Right lung (tissue), 10 donors: ENCODE measurements at places on chromosomes 11 and 22.

DNA sequence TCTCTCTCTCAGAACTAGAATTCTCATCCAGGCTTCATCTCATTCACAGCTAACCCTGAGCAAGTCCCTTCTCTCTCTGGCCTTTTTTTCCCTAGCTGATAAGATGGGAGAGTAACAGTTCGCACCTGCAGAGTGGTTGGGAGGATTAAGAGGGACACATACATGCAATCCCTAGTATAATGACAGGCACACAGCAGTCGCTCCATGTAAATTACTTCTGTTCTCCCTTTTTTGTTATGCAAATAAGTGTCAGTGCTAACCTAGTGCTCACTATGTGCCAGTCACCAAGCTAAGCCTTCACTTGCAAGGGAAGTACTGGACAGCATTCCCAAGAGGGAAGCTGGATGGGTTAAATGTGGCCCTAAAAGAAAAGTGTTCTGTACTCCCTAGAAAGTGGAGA is 63.4 kb downstream of the TENM4 start:
- no peak for DNase-seq

DNA sequence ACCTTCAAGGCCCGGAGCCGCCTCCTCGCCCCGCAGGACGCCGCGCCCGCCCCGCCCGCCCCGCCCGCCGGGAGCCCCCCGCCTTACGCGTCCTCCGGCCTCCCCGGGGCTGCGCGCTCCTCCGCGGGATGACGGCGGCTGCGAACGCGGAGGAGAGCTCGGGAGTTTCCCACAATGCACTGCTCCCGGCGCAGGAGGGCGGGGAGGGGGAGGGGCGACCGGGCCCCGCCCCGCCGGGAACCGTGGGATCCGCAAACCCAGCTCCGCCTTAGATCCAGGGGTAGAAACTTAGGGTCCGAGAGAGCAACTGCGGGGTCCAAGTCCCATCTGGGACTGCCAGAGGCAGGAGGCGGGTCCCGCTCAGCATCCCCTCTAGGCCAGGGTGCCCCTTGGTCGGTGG is at the start of gene CEND1:
Gene CEND1 (minus strand): TSS at position 148 of the 400 bp plus-strand sequence. CDS start 1,514 bp downstream, outside the sequence.
- DNase-seq: no peak

DNA sequence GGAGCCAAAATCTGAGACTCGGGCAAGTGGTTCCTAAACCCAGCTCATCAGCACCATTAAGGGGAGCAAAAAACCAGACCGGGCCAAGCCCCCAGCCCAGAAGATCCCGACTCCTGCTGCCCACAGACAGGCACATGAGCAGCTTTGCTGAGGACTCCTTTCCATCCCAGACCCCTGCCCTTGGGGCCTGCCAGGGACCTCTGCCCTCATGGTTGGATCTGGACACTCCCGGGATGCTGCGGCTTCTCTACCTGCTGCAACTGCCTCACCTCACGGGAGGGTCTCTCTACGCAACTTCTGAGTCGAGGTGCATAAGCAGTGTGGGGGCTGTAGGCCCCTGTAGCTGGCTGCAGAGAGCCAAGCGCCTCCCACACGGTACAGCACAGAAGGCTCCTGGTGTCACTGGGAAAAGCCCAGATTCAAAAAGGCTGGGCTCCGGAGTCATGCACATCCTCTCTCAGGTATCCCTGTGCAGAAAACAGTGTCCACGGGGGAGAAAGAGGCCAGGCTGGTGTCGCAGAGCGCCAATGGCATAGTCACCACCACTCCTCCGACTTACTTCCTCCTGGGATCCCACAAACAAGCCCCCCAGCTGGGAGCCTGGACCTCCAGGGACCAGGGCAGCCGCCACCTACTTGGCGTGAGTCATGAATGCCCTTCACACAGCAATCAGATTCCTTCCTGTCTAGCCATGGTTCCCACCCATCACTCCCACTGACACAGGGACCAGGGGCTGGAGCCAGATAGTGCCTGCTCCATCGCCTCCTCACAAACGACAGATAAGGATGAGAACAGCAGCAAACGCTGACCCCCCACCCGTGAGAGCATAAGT is 122.1 kb downstream of the BCR start:
- no peak for DNase-seq

DNA sequence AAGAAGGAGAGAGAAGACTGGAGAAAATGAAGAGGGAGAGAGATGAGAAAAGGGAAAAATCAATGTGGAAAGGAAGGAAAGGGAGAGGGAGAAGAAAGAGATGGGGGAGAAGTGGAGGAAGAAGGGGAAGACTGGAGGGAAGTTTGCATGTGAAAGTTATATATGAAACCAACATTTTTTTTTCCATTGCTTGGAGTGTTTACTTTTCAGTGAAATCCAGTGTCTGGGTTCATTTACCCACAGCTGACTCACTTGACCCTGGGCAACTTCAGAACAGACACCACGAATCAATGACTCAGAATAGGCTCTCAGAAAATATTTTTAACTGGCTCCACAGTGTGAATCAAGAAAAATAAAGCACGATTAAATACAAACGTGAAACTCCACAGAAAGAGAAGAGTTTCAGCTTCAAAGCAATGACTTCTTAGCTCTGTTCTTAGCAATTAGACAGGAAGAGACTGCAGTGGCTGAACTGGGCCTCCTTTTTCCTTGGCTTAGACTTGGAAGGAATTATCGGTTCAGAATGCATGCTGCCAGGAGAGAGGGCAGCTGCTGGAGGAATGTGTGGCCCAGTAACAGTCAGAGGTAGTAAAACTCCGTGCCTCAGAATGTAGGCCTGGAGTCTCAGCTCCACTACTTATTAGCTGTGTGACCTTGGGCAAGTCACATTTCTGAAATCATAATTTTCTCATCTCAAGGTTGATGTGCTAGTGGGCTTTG is 237.5 kb downstream of the MIAT start:
- no peak for DNase-seq

DNA sequence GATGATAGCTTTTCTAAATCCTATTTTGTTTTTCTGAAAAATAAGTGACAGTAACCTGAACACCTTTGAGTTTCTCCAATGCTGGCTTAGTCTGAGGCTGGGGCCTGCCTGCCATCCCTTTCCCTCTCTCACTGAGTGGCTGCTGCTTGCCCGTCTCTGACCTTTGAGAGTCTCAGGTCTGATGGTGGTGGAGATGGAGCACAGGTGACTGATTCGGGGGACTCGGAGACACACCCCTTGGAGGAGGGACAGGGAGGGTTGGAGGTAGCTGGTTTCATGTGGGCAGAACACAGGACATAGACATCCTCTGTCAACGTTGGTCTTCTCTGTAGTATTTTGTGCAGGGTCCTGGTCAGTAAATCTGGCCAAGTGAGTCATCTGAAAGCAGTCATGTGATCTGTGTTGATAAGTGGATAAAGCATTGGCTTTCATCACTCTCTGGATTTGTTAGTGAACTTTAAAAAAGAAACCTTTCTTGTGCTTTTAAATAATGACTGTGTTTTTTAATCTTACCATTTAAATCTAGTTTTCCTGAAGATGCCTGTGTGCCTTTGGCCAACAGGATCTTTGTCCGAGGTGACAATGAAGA is 47.1 kb upstream of the CLDN5 start:
- DNase-seq: no peak

DNA sequence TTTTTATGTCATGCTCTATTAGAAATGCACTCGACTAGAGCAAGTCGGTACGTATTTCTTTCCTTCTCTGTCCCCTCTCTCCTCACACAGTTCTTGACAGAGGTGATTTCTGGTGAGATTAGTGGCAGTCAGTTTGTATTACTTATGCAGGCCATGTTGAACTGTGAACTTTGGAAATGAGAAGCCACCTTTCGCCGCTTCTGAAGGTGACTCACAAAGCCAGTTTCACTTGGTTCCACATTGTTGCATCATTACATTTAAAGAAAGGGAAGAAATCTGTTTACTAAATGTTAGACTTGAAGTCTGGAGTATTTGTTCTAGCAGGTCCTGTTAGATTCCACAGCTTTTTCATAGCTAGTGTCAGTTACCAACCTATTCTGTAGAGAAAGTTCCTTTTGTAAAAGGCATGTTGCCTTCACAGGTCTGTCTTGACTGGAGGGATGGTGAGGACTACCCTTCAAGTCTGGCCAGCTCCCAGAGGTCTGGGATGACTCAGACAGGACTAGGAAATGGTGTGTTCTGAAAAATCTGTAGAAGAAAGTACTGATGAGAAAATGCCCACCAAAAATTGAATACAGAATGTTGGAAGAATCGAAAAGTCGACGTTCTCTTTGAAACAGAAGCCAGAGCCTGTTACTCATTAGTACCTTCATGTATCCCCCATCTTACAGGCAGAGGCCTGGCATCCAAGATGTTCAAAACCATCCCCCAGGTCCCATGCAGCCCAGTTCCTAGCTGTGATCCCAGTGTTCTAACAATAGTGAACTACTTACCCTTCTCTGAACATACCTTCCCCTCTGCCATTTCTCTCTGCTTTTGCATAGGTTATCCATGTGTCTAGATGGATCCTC is 181.4 kb downstream of the DBX1 start:
- no peak for DNase-seq

- DNase-seq: no peak
Observed at GRCh38 chr11:15590132-15590531, 475.4 kb downstream of the INSC start.

DNA sequence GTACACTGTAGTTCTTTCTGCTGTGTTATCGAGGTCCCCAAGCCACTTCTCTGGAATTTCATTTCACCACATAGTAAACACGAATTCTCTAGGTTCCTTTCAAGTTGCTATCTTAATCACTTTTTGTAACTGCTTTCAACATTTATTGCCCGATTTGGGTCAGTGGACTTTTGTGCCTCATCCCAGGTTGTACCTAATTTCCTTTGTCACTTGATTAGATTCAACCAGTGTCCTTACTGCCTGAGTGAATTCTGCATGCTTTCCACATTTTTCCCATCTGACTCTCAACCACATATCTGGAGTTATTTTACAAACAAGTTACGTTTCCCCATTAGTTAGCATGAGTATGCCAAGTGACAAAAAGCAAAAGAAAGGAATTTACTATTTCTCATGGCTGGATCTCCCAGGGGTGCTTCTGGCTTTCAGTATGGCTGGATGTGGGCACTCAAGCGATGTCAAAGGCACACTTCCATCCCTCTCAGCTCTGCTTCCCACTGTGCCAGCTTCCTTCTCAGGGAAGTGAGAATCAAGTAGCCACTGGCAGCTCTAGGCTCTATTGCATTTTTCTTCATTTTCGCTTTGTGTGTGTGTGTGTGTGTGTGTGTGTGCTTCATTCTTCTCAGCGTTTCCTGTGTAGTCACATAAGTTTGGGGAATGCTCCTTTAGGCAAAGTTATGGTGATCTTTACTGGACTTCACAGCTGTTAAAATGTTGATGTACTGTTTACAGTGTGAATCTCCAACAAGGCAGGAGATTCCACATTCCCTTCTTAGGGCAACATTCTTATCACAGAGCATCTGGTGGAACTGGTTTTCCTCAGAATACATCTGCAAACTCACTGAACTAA is 128.9 kb downstream of the DBX1 start:
- no peak for DNase-seq

GRCh38 chr11:96242191-96242847 is 100.7 kb downstream of the MAML2 start:
- no peak for DNase-seq

DNA sequence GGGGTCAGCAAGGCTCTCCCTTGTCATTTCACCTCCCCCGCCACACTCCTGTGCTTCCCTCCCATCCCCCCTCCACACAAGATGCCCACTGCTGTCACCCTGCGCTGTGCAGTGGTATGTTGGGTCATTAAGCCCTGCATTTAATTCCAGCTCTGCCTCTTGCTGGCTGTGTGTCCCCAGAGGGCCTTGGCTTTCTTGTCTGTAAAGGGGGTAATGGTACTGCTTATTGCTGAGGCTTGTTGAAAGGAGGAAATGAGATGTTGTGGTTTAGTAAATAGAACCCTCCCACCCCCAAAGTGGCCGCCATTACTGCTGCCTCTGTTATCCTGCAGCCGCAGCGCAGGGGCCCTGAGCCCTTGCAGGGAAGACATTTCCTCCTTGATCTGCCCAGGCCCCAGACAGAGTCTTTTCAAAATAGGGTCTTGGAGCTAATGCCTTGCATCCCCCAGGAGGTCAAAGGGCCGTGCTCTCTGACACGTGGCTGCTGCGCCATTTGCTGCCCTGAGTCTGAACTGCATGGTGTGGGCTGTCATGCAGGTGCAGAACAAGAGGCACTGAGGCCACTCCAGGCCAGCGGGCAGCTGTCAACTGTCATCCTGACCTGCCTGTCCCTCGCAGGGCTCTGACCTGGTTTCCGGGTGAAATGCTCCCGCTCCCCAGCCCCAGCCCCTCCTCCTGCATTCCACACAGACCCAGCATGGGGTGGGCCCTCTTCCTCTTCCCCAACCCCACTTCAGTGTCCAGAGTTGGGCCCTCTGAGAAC is 18.7 kb downstream of the PVALB start:
- DNase-seq: no peak

GRCh38 chr22:45790401-45790800 is 118.8 kb downstream of the ATXN10 start:
- DNase-seq: no peak

DNA sequence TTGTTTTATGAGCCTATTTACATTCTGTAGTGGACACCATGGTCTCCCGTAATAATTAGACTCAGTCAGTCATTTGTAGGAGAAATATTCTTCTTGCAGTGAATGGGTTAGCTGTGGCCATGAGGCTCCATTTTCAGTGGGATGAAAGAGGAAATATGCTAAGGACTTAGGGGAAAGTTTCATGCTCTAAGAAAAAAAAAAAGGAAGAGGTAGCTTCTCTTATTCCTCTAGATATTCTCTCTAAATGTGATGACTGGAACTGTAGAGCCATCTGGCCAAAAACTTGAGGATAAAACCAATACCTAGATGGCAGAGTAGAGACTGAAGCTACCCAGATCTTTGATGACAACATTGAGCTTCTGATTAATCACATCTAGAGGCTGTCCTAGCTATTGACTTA is 75.8 kb upstream of the SESN3 start:
- no peak for DNase-seq

- no peak for DNase-seq
Observed at GRCh38 chr11:113632981-113633380, 73.1 kb downstream of the TMPRSS5 start.

GRCh38 chr11:128715691-128716561 is 22.1 kb downstream of the FLI1 start:
- DNase-seq: no peak

- DNase-seq: peak; percentile 5
Observed at GRCh38 chr22:22342697-22343580, 98.4 kb downstream of the VPREB1 start.

DNA sequence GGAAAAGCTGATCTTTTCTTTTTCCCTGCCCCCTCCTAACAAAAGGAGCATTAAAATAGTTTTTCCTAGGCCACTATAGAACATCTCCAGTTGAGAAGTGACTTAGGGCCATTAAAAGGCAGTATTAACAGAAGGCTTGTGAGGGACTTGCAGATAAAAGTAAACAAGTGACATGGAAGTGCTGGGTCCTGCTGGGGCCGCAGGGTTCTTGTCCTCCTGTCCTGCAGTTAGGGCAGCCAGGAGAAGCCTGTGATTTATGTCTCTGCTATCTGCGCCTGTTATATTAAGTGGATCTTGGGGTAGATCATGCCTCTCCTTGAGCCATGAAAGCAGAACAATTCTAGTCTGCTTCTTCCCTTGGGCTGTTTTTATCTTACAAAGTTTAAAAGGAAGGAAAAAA is 271.4 kb upstream of the C11orf87 start:
- no peak for DNase-seq

GRCh38 chr11:112581747-112582146 is 321.1 kb upstream of the PLET1 start:
- no peak for DNase-seq
